Breast epithelium (tissue), 4 donors: ENCODE measurements at places on chromosomes 5 and 9. TPM values are rescaled to one million over a fixed set of nuclear protein-coding genes. Genes with fewer than 3 reads are reported as not detected.

FST gene
- total RNA-seq = 6.2 TPM

PPP6C gene
- total RNA-seq = 42.1 TPM

CA9 gene
- total RNA-seq = not detected

WNT8A gene
- total RNA-seq = not detected

GRCh38 chr5:51544031-51544785 lies 161.0 kb downstream of the ISL1 start:
- no peak for DNase-seq

DNA sequence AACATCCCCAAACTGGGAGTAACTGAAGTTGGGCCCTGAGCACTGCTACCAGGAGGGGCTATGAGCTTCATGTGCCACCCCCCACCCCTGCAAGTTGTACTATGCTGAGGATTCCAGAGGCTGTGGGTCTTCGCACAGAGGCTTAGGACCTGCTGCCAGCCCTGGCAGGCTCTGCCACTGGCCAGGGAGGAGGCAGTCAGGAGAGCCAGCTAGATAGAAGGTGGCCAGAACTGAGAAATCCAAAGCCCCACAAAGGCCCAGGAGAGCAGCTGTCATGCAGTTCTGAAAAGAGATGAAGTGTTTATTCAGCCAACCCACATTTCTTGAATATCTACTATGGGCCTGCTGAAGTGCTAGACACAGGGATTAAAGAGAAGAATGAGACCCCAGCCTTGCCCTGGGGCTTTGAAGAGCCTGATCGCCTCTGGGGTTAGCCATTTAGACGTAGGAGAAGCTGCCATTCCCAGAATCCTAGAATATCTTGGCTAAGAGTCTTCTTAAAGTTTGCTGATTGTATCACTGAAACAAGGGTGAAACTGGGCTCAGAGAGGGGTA lies 1.4 kb downstream of the ALAD start:
- no peak for DNase-seq

DNA sequence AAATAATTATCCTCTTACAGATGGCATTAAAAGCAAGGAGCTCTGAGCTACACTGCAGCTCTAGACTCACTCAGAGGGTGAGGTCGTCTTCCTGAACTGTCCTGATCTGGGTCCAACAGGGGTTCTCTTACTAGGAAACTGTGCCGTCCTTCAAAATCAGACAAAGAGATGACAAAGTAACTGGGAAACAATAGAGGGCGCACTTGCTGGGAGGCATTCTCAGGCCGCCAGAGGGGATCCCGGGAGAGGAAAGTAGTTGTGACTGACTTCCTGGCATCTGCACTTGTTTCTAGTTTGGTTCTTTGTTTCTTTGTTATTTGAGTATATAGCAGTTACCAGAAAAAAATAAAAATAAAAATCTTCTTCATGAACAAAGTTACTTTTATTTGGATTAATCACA lies 142.9 kb upstream of the MSX2 start:
- DNase-seq = no peak

GRCh38 chr5:141809380-141810096 lies 68.7 kb downstream of the PCDH1 start:
- no peak for DNase-seq

DNA sequence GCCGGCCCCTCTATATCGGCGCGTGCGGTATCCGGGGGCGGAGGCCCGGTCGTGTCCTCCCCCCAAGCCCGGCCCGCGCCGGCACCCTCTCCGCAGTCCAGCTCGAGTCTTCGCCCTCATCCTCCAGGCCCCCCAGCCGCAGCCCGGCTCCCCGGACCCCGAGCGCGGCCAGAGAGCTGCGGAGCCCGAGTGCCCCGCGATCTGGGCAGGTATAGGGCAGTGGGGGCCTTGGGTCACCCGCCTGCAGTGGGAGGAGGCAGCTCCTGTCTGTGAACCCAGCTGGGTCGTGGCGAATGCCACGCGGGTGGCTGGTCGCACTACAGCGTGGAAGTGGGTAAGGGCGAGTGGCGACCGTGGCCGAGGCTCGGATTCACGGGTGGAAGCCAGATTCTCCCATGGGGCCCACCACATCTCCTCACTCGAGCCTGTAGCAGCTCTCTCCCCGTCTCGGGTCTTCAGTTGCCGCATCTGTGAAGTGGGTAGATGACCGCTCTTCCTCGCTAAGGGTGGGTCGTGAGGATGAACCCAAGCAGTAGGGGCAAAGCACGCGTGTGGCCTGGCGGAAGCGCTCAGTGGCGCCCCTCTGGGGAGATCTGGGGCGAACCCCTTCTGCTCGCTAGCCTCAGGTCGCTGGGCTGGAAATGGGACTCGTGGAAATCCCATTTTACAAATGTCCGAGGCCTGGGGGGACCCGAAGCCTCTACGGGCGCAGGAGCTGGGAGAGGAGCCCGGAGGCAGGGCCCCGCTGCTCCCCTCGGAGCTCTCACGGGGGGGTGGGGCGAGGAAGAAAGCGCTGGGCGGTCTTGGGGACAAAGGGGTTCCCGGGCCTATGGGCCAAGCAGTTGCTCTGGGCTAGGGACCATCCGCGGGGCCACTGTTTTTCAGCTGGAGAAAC lies 1.9 kb downstream of the NR5A1 start:
- no peak for DNase-seq
